Activated CD4-positive, alpha-beta T cell treated with anti-CD3 and anti-CD28 coated beads, Interleukin-2, amount 10 ng/mL, durations not matched to agents 24 days and 14 days (primary cell): ENCODE measurements at places on chromosomes 13 and 19. TPM values are rescaled to one million over a fixed set of nuclear protein-coding genes. Genes with fewer than 3 reads are reported as not detected.

SEMA6B gene
- 0.40 TPM in 1 of 2 replicates, not detected in the other for total RNA-seq

UPF1 gene
- total RNA-seq: 97.6 and 110 TPM in 2 replicates

PODNL1 gene
- total RNA-seq: not detected in 2 replicates

IZUMO2 gene
- total RNA-seq: not detected in 2 replicates

ZNF573 gene
- 6.5 and 6.8 TPM in 2 replicates for total RNA-seq

DPF1 gene
- total RNA-seq: 1.8 and 2.0 TPM in 2 replicates
